ENCODE measurements at places on chromosomes 11 and 22.

GRCh38 chr22:43230971-43231723 lies 44.2 kb upstream of the TTLL12 start:
- peak; percentile 20 for DNase-seq

GRCh38 chr22:36301384-36301828 lies 48.5 kb downstream of the APOL1 start:
- DNase-seq = peak; percentile 36

DNA sequence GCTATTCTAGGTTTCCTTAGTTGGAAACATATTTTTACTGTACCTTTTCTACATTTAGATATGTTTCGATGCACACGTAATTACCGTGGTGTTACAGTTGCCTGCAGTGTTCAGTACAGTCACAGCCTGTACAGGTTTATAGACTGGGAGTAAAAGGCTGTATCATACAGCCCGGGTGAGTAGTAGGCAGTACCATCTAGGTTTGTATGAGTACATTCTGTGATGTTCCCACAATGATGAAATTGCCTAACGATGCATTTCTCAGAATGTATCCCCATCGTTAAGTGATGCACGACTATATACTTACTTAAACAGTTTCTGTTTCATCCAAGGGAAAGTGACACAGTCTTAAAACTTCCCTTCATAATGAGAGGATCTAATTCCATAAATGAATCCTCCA lies 13.1 kb upstream of the THY1 start:
- no peak for DNase-seq

DNA sequence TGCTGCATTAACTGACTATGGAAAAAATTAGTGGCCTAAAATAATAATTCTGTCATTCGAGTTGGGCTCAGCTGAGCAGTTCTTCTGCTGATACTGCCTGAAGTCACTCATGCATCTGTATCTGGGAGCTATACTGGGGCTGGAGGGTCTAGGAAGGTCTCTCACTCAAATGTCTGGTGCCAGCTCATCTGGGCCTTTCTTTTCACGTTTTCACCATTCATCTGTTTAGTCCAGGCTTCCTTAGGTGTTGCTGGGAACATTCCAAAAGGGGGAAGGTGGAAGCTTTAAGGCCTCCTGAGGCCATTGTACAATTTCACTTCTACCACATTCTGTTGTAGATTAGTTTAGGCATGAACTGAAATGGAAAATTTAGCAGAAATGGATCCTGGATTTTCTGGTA lies 28.0 kb downstream of the YAP1 start:
- DNase-seq = peak; percentile 36

DNA sequence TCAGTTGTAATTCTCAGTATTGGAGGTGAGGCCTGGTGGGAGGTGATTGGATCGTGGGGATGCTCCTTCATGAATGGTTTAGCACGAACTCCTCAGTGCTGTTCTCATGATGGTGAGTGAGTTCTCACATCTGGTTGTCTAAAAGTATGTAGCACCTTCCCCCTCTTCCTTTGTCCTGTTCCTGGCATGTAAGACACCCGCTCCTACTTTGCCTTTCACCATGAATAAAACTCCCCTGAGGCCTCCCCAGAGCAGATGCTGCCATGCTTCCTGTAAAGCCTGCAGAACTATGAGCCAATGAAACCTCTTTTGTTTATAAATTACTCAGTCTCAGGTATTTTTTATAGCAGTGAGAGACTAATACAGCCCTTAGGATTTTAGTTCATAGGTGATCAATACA lies 191.5 kb downstream of the MAML2 start:
- DNase-seq = no peak

DNA sequence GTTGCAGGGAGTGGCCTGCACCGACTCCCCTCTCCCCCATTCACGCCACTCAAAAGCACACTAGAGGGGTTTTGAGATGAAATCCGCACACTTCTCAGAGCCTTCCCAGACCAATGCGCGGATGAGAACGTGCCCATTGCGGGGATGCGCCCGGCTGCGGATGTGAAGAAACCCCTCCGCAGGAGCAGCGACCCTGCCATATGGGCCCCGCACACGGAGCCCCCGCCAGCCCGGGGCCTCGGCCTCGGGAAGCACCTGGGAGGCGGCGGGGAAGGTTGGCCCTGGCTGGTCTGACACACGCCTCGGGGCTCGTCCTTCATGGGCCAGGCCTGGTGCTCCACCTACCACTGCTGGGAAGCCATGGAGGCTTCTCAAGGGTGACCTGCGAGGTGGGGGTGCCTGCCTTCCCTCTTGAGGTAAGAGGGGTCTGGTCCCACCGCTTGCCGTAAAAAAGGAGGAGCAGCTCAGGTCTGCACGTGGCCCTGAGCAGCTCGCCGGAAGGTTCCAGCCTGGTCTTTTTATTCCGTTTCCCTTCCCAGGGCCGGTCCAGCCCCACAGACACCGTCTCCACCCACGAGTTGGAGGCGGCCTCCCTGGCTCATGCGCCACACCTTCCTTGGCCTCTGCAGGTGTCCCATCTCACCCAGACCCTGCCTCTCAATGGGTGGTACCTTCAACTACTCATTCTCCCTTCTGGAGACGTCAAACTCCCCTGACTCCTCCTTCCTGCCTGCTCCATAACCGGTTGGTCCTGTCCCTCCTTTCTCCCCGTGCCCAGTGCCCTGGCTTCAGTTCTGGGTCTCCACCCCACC lies 39.4 kb downstream of the TRMU start:
- DNase-seq = no peak

GRCh38 chr22:50022171-50022819 lies 9.7 kb upstream of the IL17REL start:
- DNase-seq = no peak
